ENCODE measurements at places on chromosomes 1 and 21.

GRCh38 chr1:20597650-20598049, 8.8 kb downstream of the CDA start:
- DNase-seq: no peak

DNA sequence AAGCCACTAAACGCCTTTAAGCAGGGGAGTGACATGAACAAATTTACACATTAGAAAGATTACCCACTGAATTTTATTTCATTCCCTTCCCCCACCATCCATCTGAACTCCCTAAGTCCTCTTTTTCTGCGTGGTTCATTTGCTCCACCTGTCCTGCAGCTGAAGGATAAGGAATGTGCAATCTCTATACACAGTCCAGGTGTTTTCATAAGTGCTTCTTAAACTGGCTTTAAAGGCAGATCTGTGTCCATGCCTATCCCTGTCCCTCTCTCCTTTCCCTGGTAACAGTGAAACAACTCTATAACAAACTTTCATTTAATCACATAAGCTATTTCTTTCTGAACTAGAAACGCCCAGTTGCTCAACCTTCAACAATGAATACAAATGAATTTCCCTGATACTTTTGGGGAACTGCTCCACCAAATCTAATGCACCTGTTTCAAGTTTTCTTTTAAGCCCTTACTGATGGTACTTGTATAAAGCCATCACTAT, 8.4 kb downstream of the GSTM3 start:
- no peak for DNase-seq

GRCh38 chr1:209860293-209860881, 32.6 kb downstream of the UTP25 start:
- peak; percentile 12 for DNase-seq

GRCh38 chr1:111745675-111746613, 6.7 kb upstream of the INKA2 start:
- no peak for DNase-seq

GRCh38 chr1:58585581-58586151, 8.6 kb upstream of the TACSTD2 start:
- no peak for DNase-seq

DNA sequence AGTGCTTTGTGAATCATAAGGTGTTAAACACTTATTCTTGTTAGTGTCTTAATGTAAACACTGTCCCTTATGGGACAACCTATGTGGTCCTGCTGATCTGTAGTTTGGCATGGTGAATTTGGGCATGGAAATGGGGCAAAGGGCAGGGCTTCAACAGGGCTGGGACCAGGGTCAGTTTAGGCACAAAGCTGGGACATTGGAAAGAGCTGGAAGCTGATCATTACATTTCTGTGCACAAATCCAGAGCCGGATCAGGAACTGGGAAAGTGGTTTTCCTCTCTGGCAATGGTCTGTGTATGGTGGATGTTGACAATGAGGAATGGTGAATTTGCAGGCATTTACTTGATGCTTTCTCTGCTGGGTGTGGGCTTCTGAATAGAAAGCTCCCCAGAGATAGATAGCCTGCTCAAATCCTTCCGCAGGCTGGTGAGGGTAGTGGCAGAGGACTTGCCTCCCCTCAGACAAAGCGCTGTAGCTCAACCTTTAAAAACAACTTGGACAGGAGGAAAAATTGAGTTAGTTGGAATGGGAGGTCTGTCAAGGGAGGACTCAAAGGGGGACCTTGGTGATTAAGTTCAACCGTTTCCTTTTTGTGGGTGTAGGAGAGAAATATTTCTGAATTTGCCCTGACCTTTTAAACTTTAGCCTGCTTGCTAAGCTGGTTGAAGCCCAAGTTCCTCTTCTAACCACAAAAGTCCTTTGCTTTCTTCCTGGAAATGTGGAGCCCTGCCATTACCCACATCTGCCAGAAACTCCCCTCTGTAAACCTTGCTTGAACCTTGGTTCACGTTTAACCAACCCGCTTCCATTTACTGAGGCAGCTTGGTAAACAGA, 35.3 kb downstream of the HLX start:
- DNase-seq: no peak

DNA sequence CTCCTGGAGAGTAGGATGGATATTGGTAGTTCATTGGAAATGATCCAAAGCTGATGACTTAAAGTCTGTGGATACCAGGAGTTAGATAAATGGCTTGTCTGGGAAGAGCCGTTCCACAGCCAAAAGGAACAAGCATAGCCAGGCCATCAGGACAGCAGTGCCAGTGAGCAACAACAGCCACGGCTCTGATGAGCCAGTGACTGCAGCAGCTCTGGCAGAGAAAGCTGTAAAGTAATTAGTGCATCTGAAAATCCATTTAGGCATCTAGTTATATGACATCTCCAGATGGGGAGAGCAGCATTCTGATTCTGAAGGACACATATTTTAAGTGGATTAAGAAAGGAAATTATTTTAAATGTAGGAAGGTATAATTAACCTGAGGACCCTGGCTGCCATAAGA, 256.2 kb upstream of the PLXNA2 start:
- DNase-seq: no peak

- DNase-seq: no peak
These were observed 3.2 kb downstream of the TMCC2 start for GRCh38 chr1:205230982-205231381.

DNA sequence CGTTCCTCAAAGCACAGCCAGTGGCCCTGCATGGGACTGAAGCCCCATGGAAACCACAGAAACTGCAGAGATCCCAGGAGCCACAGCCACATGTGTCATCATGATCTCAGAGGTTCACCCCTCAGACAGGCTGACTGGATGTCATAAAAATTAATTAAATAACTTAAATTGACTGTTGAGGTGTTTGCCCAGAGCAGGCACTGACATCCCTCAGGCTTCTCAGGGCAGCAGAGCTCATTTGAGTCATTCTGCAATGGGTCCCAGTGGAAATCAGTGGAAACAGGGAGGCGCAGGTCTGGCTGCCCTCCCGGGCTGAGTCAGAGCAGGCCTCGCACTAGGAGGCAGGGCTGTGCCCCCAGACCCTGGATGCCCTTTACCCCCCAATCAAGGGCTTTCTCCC, 135.1 kb downstream of the CDC7 start:
- DNase-seq: no peak

GRCh38 chr1:61323681-61324328, 241.4 kb downstream of the NFIA start:
- DNase-seq: no peak

GRCh38 chr1:87044840-87045239, 130.4 kb downstream of the HS2ST1 start:
- DNase-seq: no peak

GRCh38 chr21:41067709-41068108, 100.3 kb upstream of the BACE2 start:
- DNase-seq: no peak

DNA sequence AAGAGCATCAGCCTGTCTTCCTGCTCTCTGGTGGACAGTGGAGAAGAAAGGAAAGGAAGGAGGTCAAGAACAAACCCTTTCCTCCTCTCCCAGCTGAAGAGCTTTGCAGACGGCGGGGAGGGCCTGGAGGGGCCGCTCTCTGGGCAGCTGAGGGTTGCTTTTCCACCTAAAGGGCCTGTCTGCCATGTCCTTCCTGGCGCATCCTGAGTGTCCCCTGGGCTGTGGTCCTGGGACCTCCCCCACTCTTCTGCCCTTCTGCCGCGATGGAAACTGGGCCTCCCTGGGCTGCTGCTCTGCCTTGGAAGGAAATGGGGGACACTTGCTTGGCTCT, 107.0 kb downstream of the ETS2 start:
- DNase-seq: no peak

- DNase-seq: no peak
These were observed 860 bp downstream of the TMEM63A start for GRCh38 chr1:225881081-225881958.

- DNase-seq: no peak
These were observed 86.6 kb upstream of the TNFSF4 start for GRCh38 chr1:173293756-173294155.

DNA sequence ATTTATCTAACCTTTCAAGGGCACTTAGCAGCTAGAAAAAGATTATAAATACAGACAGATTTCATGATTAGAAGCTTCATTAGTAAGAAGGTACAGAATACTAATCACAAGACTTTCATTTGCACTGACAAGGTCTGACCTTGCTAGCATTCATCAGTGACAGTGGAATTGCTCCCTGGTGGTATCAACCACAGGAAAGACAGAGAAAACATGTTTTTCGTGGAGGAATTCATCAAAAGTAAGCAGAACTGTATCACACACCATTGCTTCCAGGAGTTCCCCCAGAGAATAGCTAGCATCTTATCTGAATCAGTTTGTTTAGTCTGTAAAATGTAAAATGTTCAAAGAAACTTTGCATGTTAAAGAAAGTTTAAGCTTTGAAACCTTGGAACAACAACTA, 20.6 kb upstream of the CRB1 start:
- no peak for DNase-seq

DNA sequence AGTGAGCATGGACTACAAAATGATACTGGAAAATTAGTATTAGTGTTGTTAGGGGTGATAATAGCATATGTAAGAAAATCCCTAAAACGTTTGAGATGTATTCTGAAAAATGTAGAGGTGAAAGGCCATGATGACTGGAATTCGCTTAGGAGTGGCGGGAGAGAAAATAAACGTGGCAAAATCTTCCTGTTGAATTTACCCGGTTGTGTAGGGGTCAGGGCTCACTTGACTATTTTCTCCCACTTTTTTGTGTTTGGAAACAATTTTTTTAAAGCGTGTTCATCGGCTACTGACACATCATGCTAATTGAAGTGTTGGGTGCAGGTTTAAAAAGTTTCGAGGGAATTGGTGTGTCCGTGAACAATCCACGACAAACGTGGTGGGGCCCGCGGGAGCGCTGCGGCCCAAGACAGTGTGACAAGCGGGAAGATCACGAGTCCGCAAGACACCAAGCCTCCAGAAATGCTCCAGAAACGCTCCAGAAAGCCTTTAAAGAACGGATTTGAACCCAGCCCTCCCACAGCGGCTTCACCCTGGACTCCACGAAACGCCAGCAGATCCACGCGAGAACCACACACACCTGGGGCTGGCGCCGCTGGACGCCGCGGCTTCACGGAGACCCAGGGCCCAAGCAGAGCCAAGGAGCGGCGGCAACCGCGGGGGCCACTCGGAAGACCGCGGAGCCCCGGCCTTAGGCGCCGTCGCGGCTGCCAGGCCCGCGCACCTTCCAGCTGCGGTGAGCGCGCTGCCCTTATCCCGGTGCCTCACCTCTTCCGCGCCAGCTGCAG, 573 bp downstream of the PSMG1 start:
- no peak for DNase-seq

GRCh38 chr1:243831463-243831862, 18.6 kb downstream of the AKT3 start:
- DNase-seq: no peak

- no peak for DNase-seq
These were observed 30.2 kb downstream of the NDC1 start for GRCh38 chr1:53807916-53808315.

GRCh38 chr1:200620273-200621131, at the start of gene KIF14:
Gene KIF14, minus strand, starts transcription at chr1:200620751. Its CDS starts 2,028 bp downstream, at chr1:200618723.
- peak; percentile 77 for DNase-seq

DNA sequence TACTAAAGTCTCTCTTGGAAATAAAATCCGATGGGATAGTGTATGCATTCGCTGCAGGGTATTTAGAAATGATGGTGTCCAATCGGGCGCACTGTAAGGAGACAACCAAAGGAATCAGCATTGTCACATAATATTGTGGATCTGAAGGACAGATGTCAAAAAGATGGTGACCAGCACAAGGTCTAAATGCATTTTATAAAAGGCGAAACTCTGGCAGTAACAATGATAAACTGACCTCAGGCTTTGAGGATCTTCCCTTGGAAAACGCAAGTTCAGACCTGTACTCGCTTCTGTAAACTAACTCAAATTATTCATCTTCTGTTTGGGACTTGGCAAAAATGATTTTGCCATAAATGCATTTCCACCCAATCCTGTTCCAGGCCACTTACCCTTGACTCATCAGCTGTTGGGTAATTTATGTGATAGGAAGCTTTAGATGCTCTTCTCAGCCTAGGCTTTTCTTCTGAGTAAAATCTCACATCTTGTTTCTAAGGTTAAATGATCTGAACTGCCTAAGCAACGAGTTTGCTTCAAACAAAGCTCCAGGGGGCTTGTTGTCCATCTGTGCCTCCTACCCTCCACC, 33.8 kb downstream of the STPG1 start:
- DNase-seq: no peak

DNA sequence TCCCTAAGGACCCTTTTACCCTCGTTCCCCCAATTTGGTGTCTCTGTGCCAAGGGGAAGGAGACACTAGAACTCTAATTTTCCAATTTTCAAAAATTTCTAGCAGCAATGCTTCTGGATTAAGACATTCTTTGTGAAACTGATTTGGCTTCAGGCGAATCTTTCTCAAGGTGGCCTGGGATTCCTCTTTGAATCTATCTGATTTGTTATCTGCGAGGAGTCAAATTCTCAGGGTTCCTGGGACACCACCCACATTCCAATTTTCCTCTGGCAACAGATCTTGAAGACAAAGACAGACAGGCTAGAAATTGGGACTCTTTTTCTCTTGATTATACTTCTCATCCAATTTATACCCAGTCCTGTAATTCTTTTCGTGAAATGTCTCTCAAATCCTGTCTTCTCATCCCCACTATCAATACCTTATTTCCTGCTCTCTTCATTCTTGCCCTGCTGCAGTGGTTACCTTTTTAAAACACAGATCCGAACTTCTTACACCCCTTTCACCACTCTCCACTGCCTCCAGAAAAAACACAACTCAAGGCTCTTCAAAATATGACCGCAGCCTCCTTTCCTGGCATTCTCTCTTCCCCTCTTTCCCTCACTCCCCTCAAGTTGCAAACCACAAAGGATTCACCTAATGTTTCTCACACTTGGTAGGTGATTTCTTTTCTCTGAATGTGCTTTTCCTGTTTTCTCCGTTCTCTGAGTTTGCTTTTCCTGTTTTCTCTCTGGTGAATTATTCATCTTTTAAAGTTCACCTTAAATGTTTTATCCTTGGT, 2.7 kb upstream of the MPZL1 start:
- DNase-seq: no peak

- no peak for DNase-seq
These were observed 64.7 kb downstream of the SCCPDH start for GRCh38 chr1:246788895-246789338.

GRCh38 chr1:6511561-6512244, 20.2 kb upstream of the PLEKHG5 start:
- DNase-seq: no peak

DNA sequence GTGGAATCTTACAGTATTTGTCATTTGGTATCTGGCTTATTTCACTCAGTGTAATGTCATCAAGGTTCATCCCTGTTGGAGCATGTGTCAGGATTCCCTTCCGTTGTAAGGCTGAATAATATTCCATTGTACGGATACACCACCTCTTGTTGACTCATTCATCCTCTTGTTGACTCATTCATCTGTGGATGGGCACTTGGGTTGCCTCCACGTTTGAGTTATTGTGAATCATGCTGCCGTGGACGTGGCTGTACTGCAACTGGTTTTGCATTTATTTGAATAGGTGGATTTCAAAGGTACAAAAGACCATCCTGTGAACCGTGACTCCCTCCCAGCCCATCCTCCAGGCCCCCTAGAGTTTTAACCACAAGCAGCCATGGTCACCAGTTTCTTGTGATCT, 11.9 kb upstream of the TCP10L start:
- no peak for DNase-seq

GRCh38 chr1:41152622-41153044, 89.5 kb downstream of the SCMH1 start:
- no peak for DNase-seq

GRCh38 chr1:208219659-208220282, 24.4 kb downstream of the PLXNA2 start:
- no peak for DNase-seq

All from stimulated activated CD8-positive, alpha-beta memory T cell treated with anti-CD3 and anti-CD28 coated beads, Interleukin-7, amount 100 ng/mL, for 1 hour (primary cell).